Common myeloid progenitor, CD34-positive (primary cell): ENCODE measurements at places on chromosomes 3 and 15.
A peak's percentile ranks its signal among the peaks of the same experiment; 100 is the strongest.

DNA sequence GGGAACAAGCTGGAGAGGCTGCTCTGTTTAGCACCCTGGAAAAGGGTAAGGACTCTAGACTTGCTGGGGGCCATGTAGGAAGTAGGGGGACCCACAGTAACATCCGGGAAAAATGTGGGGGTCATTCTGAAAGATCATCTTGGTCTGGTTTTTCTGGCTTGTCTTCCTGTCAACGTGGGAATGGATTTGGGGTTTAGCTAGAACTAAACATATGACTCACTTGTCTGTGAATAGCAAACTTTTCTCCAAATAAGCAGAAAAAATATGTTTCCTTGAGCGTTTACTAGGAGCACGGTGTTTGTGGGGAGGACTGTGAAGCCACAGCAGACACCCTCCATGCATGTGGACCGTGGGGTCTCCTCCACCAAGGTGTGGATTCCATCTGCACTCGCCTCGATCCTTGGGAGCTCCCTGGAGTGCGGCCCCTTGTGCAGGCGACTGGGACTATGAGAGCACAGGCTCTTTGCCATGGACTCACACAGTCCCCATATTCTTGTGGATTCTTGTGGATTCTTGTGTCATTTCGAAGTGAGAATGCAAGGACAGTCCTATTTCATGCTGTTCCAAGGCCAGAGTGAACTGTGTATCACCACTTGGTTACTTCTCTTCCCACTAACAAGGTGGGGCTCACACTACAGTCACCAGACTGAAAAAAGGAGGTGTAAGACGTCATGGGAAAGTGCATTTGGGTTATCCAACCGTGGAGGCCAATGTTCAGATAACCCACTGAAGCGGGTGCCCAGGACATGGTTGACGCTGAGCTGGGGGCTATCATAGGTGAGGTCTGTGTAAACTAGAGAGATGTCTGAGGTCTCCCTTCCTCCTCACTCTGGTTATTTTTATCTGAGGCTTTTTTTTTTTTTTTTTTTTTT is 25.5 kb downstream of the PGPEP1L start:
- DNase-seq: no peak

DNA sequence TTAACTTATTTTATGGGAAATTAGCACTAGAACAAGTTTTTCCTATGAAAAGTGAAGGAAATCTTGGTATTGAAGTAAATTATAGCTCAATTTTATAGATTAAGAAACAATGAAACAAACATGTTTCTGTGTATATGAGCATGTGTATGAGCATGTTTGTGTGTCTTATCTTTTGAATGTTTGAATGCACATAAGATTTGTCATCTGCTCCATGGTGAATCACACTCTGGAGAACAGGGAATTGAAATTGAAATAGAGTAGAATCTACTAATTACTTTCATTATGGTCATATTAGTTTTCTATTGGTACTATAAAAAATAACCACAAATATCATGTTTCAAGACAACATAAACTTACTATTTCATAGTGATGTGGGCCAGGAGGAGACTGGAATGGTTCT is 646.6 kb downstream of the OTOL1 start:
- no peak for DNase-seq

DNA sequence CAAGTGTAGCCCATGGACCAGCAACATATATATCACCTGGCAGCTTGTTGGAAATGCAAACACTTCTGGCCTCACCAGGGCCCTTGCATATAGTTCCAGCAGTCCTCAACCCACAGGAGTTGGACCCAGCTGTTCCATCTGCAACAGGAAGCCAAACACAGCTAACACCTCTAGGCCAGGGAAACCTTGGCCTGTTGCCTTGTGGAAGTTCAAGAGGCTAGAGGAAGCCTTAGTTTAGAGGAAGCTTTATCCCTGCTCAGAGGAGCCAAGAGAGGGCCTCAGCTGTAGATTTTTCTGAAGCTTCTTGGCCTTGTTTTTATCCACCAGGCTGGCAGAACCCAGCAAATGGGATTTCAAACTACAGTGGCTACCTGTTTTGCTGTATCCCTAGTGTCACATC is 11.4 kb downstream of the FHIT start:
- DNase-seq: no peak

DNA sequence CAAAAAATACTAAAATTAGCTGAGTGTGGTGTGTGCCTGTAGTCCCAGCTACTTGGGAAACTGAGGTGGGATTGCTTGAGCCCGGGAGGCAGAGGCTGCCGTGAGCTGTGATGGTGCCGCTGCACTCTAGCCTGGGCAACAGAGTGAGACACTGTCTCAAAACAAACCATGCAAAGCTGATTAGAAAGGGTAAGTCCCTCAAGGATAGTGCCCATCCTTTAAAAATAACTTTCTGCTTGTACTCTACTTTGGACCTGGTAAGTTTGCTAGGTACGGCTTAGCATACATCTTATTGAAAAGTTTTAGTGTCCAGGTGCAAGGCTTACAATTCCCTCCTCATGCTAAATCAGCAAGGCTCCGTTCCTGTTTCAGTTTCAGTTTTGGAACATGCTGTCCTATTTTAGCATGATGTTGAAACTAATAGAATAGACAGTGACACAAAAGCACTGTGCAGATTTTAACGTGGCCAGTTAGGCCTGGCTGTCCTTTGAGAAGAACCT is 21.4 kb downstream of the FEM1B start:
- DNase-seq: peak; percentile 40

GRCh38 chr3:183370391-183370790 is 58.0 kb downstream of the MCF2L2 start:
- DNase-seq: no peak

DNA sequence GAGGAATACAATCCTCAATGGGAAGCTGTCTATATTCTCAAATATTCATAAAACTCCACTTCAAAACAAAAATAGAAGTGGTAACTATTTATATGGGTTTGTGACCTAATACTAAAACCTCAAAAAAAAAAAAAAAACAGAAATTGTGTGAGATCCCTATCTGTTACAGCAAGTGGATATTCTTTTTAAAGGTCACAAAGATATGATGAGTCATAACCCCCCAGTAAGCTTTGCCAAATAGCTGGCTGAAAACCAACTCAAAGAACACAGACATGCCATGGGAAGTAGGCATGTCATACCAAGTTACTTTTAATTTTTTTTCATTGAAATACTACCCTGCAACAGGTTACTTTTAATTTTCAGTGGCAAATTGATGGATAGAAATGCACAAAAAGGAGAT is 62.5 kb downstream of the CBLB start:
- DNase-seq: peak; percentile 95

DNA sequence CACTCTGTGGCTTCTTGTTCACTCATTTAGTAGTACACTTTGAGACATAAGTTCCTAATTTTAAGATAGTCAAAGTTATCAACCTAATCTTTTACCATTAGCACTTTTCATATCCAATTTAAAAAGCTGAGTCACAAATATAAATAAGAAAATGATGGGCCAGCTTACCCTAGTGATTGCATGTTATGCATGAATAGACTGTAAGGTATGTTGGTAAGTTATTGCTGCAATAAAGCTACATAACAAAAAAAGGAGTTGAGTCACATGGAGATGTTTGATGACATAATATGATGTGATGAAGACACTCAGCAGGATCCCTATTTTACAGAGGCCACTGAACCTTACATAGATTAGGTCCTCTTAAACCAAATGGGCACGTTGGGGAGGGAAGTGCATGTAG is 161.3 kb downstream of the OCA2 start:
- no peak for DNase-seq

GRCh38 chr15:37888356-37888755 is 46.1 kb upstream of the TMCO5A start:
- no peak for DNase-seq

DNA sequence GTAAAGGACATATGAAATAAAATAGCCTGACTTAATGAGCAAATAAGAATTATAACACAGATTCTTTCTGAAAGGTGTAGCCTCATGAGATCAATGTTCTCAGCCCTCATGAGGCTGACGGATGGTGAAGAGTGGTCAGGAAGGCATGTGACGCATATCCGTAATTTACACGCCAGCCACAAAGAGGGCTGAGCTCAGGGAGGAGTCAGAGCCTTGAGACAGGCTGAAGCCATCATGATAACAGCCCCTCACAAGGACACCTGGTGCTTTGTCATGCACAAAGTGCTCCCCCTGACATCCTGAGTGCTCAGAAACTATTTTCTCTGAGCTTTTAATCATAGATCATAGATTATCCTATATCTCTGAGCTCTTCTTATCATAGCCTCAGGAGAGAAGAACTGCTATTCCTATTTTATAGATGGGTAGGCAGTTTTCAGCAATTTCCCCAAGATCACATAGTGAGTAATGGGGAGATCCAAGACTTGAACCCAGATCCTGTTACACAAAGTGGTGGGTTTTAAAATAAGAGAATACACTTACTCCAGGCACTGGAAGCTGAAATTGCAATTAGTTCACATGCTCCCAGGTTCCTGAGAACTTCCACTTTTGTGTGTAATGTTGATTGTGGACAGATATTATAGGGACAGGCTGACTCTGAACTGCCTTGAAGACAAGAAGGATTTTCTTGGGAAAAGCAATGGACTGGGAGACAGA is 267.1 kb downstream of the RPLP1 start:
- DNase-seq: peak; percentile 95

DNA sequence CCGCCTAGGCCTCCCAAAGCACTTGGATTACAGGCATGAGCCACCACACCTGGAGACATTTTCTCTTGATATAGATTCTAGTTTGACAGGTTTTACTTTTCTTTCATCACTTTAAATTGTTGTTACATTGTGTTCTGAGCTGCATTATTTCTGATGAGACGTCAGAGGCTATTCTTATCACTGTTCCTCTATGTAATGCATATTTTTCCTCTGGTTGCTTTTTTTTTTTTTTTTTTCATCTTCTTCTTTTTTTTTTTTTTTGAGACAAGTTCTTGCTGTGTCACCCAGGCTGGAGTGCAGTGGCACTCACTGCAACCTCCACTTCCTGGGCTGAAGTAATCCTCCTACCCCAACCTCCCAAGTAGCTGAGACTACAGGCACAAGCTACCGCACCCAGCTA is 41.2 kb downstream of the TRA2B start:
- DNase-seq: peak; percentile 52

GRCh38 chr3:32443478-32443877 is 51.8 kb downstream of the CMTM7 start:
- DNase-seq: no peak

DNA sequence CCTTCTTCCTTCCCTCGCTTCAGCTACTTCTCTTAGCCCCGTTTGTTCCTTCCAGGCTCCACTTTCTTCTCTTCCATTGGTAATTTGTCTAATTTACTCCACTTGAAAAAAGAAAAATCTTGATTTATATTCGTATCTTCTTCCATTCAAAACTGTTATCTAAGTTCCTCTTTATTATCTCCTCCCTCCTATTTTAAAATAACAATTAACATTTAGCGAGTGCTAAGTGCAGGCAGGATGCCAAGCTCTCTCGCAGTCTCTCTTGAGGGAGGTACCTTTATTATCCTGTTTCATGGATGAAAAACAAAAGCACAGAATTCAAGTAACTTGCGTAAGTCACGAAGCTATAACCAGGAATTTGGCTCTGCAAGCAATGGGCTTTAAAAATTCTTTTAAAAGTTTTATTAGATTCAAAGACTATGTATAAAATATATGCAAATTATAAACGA is 418.9 kb upstream of the NAALADL2 start:
- DNase-seq: no peak

GRCh38 chr3:184186184-184186901 is at the start of gene ABCF3:
Gene ABCF3 (plus strand): TSS chr3:184186199. CDS start chr3:184186208, 9 bp downstream.
- DNase-seq: no peak

DNA sequence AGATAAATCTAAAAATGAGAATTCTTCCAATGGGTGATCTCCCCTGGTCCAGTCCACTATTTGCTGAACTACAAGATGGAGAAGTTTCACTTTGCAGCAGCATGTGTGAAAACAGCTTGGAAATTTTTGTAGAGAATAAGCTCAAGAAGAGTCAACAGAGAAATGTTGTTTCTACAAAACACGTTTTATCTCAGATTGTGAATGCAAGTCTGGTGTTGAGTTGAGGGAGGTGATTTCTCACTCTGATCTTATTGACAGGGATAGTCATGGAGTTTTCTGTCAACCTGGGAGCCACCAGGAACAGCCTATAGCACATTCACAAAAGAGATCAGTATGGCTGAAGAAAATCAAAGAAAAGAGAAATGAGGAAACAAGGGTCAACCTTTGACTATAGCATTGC is 981.2 kb upstream of the CFAP20DC start:
- no peak for DNase-seq

DNA sequence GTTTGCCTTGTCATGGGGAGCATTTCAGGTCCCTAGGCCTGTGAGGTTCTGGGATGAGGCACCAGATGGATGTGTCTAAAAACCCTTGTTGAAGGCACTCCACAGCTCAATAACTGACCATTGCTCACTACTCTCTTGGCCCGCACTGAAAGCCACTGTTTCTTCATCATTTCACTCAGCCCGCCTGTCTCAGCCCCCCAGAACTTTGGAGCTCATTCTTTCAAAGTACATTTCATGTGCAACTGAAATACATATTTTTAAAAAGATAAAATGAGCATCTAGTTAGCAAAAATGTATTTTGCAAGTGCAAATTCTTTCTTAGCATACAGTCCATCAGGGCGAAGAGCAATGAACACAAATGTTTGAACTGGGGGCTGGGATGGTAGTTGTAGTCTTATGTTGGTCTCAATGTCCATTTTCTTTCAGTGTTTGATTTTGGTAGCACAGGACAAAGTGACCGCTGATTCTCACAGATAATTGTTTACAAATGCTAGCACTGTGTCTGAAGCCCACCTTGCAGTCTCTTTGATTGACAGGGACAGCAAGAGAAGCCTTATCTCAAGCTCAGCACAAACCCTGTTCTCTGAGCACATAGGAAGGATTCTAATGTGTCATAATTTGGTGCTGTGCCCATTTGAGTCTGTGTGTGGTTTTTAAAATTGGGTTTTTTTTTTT is 19.6 kb downstream of the HEMK1 start:
- no peak for DNase-seq

GRCh38 chr3:148727231-148727630 is 29.5 kb downstream of the AGTR1 start:
- peak; percentile 30 for DNase-seq

- no peak for DNase-seq
Observed at GRCh38 chr3:131738095-131738494, 235.3 kb upstream of the MRPL3 start.

DNA sequence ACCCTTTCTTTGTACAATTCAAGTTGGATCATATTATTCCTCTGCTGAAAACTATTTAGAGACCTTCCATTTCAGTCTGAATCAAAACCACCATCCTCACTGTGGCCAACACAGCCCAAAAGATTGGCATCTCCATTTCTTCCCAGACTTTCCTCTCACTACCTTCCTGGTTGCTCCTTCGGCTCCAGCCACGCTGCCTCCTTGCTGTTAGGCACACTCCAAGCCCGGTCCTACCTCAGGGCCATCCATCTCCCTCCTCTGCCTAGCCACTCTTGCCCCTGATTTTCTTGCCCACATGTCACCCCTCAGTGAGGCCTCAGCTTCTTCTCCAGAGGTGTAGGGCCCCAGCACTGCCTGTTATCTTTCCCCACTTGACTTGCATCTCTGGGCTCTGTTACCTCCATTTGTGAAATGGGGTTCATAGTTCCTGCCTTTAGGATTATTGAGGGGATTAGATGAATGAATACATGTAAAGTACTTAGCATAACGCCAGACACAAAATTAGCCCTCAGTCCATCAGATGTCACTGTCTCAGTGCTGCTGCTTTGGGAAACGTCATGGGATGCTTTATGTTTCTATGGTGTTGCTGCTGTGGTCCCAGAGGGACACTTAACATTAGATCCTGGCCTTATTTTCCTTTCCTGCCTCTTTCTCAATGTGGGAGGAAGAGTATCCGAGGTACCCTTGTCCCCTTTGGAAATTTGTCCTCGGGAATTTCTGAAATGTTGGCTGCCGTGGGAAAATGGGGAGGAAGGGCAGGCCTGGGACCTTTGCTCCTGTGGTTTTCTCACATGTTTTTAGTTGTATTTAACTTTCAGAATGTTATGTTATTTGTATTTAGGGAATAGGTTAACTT is 31.3 kb downstream of the SNRK start:
- no peak for DNase-seq

GRCh38 chr15:33344111-33344510 is 33.3 kb downstream of the RYR3 start:
- DNase-seq: no peak
